ENCODE measurements at places on chromosomes 13 and 19.

DNA sequence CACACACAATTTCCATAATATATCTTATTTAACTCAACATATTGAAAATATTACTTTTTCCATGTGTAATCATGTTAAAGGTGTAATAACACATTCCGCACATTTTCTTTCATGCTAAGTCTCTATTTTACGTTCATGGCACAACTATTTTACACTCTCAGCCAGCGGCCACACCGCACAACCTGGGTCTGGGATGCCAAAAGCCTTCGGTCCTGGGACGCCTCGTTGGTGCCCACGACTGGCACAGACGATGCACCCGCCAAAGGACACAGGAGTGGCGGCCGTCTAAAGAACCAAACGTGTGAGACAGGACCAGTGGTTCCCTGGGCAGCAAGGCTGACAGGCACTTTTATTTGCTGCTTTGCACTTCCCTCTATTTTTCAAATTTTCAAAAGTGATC is 10.0 kb upstream of the PROZ start:
- DNase-seq: no peak

DNA sequence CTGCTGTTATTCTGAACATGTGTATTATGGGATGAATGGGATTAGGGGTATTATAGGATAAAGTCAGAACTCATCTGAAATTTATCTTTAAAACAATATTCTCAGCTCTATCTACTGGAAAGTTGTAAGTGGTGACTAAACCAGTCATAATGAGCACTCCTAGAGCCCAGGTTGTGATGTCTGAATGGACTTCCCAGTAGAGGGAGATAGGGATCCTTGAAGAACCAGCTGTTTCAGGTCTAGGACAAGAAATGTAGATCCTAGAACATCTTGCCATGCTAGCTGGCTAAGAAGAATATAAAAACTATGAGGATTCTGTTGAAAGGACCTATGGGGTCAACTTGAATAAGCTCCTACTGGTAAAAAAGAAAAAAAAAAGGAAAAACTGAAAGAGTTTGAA is 310.8 kb downstream of the SLC7A1 start:
- no peak for DNase-seq

DNA sequence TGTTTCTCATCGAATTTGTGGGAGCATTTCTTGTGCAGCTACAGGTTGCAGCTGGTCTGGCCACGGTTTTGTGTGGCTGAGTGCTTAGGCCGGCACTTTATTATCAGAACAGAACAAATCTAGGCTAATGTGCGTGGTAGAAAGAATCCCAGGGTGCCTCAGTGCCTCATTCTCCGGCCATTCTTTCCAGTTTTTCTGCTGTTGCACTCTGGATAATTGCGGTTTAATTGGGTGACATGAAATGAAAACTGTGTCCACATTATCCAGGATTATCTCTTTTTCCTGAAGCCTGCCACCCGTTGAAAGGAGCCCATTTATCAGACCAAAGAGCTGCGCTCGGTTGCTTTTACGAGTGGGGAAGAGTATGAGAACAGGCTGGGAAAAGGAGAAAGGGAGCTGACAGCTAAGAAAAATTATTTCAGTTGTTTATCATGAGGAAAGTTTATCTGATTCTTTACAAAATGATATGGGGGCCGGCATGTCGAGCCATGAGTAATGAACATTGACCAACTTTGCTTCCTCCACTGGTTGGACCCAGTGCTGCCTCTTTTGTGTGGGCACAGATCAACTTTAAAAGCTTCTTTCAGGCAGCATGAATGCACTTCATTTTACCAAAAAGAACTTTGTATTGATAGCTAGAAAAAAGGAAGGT is 117.0 kb upstream of the SOX21 start:
- DNase-seq: no peak

GRCh38 chr19:40407714-40408597 is 5.2 kb downstream of the PRX start:
- no peak for DNase-seq

DNA sequence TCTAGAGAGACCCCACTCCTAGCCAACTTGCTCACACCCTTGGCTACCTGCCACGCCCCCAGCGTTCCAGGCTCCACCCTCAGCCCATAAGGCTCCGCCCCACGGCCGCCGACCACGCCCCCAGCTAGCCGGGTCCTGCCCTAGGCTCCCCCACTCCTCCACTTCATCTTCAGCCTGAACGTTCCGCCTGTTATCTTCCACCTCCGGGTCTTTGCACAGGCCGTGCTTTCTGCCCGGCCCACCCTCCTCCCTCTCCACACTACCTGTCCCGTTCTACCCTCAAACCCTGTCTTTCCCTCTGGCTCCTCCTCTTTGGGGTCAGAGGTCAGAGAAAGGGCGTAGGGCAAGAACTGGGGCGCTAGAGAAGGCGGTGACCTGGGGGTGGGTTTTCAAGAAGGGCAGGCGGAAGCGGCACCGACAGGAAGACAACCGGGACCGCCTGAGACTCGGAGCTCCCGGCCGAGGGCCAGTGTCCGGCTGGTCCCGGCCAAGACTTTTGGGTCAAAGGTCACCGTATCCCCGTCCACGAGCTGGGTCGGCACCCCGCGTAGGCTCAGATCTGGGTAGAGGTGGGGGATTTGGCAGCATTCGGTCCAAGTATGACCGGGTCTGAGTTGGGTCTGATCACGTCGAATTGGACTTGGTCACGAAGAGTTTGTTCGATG is 2.2 kb downstream of the PDE4C start:
- peak; percentile 46 for DNase-seq

DNA sequence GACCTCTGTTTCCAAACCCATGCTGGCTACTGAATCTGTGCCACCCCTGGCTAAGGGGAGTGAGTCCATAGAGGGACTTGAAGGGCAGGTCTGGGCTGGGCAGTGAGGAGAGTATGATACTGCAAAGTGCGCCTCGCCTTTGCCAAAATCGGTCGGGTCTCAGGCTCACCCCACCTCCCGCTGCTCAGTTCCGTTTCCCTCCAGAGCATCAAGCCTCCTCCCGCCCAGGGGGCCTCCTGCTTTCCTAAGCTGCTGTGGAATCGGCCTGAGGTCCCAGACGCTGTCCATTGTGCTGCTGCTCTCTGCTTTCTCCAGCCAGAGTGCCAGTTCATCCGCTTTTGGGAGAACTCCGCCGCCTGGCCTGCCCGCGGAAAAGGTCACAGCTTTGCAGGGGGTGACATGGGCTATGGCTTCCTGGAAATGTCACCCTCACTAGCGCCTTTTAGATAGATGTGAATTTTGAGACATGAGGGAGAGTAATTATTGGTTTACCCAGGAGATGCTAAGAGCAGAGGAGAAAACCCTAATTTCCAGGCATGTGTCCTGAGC is 1418.4 kb downstream of the UQCRFS1 start:
- peak; percentile 22 for DNase-seq

DNA sequence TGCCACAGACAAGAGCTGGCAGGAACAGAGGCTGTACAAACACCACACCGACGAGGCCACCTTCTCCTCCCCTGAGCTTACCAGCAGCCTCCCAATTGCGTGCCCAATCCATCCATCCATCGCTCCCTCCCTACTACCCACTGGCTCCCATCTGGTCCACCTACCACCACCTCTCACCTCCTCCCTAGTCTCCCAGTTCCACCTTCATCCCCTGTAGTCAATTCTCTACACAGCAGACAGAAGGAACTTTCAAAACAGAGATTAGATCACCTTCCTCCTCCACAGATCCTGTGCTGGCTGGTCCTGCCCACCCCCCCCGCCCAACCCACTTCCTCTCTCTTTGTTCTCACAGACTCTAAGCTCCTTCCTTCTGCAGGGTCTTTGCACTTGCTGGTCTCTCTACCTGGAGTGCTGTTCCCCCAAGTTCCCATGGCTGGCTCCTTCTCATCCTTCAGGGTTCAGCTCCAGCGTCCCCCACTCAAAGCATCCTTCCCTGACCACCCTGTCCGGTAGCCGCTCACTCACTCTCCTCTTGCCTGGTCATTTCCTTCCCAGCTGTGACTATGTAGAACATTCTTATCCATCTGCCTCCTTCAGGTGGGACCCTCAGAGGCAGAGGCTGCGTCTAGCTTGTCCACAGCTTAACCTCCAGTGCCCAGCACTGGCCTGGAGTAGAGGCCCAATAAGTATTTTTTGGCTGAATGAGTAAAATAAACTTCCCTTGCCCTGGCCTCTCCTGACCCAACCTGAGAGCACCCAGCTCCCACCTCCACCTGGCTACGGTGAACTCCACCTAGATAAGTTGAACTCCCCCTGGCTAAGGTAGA is 23.0 kb downstream of the PIN1 start:
- peak; percentile 36 for DNase-seq

- no peak for DNase-seq
These were observed 17.0 kb upstream of the LPAR6 start for GRCh38 chr13:48429886-48430285.

DNA sequence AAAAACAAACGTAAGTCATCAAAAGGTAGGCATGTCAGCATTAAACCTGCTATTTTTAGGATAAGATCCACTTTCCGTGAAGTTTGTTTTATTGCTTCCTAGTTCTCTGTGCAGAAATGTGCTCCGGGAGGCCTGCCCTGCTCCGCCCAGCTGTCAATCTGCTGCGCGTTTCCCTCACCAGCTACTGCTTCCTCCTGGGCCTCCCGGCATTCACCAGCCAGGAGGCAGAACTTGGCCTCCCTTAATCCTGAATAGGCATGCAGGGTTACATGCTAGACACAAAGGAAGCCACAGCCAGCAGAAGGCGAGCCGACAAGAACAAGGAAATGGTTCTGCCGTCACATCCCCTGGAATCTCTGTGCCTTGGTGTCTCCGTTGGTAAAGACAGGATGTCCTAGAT is 386.2 kb downstream of the IRS2 start:
- no peak for DNase-seq

DNA sequence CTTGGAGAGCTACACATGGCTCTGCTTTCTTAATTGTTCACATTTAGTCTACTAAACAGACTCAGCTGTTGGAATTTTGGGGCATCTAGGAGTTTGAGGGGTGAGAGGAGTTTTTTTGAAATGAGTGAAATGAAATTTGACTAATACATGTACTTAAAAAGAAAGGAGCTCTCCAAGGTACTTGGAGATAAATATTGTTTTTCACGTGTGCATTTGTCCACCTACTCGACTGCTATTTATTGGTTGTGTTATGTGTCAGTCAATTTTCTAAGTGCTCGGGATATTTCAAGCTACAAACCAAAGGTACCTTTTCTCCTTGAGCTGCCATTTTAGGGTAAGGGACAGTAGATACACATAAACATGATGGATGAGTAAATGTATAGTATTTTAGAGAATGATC is 697.0 kb downstream of the LIG4 start:
- no peak for DNase-seq

GRCh38 chr19:51368366-51369282 is at the start of gene CLDND2:
Gene CLDND2, minus strand, starts transcription at chr19:51369003. Its CDS starts 426 bp downstream, at chr19:51368577.
- DNase-seq: peak; percentile 20

- no peak for DNase-seq
These were observed 1137.1 kb downstream of the OLFM4 start for GRCh38 chr13:54165581-54166215.

GRCh38 chr13:111901267-111901915 is 165.6 kb upstream of the SOX1 start:
- DNase-seq: no peak

DNA sequence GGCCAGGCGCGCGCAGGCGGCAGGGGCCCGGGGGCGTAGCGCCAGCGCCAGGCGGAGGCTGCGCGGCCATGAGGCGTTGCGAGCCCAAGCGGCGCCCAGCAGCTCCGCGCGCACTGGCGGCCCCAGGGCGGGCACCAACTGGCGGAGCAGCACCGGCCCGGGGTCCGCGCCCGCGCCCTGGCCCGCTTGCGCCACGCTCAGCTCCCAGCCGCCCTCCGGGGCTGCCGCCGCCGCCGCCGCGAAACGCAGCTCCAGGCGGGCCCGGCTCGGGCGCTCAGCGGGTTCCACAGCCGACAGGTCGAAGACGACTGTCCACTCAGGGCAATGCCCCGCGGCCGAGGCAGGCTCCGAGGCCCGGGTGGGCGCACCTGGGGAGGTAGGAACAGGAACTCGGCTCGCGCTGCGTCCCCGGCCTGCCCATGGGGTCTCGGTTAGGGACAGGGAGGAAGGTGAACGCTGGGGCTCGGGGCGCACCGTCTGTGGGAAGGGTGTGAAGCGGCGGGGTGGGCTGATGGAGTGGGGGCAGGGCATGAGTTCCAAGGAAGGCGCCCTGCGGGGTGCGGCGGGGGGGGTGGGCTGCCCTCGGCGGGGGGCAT is 26.8 kb downstream of the CERS1 start:
- DNase-seq: no peak

DNA sequence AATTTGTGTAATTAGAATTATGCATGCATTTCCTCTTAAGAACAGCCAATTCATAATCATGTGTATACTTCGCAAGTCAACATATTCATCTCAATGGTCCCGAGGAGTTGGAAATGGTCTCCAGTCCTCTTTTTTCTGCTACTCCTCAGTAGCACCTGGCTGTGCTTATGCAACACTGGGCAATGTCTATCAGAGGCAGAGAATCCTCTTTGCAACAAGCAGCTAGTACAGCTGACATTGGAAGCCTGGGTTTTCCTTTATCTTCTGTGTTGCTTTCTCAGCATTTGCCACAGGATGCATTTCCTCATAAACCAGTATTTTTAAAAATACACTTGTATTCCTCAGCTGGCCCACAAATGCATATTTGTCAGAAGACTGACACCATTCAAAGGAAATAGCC is 405.3 kb upstream of the GPC6 start:
- no peak for DNase-seq

GRCh38 chr19:7545300-7545699 is 9.8 kb downstream of the PNPLA6 start:
- DNase-seq: no peak

DNA sequence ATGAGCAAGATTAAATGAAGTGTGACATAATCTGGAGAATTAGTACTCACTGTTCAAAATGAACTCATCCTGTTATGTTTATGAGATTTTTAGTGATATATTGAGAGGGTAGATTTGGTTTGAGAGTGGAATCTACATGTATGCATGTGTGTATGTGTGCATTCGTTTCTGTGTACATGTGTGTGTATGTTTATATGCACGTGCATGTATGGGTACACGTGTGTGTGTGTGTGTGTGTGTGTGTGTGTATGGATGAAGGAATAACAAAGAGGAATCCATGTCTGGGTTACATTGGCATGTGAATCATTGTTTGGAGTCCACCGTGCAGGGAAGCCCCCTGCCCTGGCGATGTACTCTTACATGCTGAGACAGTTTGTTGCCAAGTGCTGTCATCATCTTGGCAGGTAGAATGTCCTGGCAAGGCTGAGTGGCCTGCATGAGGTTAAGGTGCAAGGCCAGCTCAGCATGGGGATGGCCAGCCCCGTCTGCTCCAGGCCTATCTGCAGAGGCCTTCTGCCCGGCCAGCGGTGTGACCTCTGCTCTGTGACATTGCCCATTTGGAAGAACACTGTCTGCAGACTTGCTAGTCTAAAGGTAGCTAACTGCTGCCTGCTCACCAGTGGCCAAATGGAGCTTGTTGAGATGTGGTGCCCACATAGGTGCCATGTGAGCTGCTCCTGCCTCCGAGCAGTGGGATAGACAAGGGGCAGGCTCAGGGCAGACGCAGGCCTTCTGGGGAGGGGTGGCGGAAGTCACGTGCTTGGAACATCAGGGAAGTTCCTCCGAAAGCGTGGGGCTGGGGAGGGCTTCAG is 222.3 kb downstream of the TEX29 start:
- DNase-seq: no peak

GRCh38 chr19:275958-276646 is 15.1 kb downstream of the PLPP2 start:
- DNase-seq: no peak

- no peak for DNase-seq
These were observed 6.8 kb downstream of the DCUN1D2 start for GRCh38 chr13:113483504-113484293.
